ENCODE measurements at places on chromosomes 5 and 9. TPM values are rescaled to one million over a fixed set of nuclear protein-coding genes. Genes with fewer than 3 reads are reported as not detected.

The CCDC192 gene
- not detected for polyA plus RNA-seq

The PDE8B gene
- 0.18 TPM for polyA plus RNA-seq

GRCh38 chr9:123425261-123425821, 69.3 kb downstream of the CRB2 start:
- no peak for DNase-seq

GRCh38 chr5:4576161-4576748, 563.9 kb upstream of the ADAMTS16 start:
- DNase-seq: no peak

DNA sequence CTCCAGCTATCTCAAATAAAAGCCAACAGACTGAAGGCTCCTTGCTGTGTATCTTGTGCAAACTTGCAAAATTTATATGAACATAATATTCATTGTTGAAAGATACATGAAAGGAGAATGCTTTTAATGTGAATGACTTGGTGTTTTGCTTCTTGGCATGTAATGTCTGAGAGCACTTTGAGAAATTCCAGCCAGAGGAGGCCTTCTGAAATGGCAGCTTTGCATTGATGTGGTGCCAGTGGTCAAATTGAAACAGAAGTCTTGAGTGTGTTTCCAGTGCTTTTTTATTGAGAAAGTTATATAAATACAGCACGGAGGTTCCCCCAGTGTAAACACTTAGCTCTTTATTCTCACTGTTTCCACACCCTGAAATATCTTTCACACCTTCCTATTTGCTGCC, 182.1 kb downstream of the ADCY2 start:
- no peak for DNase-seq

GRCh38 chr5:74950836-74951515, 84.8 kb upstream of the FAM169A start:
- no peak for DNase-seq

- no peak for DNase-seq
Observed at GRCh38 chr5:77743181-77743580, 33.0 kb downstream of the TBCA start.

GRCh38 chr5:38670066-38670465, 113.6 kb upstream of the LIFR start:
- DNase-seq: no peak

GRCh38 chr5:6675784-6676491, 37.3 kb upstream of the TENT4A start:
- DNase-seq: no peak

DNA sequence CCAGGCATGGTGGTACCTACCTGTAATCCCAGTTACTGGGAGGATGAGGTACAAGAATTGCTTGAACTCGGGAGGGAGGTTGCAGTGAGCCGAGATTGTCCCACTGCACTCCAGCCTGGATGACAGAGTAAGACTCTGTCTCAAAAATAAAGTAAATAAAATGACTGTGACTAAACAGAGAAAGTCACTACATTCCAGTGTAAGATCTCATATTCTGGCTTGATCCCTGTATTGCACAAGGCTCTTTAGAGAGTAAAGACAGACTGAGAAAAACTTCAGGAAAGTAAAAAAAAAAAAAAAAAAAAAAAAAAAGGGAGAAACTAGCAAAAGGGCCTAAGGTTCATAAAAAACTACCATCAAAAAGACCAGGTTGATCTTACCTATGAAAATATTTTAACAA, 106.6 kb upstream of the PJA2 start:
- no peak for DNase-seq

Data from psoas muscle (tissue), 8 donors.